NCI-H1092 treated with DMSO at 0.1 percent for 48 hours (cell line): ENCODE measurements at places on chromosomes 12 and 14.

DNA sequence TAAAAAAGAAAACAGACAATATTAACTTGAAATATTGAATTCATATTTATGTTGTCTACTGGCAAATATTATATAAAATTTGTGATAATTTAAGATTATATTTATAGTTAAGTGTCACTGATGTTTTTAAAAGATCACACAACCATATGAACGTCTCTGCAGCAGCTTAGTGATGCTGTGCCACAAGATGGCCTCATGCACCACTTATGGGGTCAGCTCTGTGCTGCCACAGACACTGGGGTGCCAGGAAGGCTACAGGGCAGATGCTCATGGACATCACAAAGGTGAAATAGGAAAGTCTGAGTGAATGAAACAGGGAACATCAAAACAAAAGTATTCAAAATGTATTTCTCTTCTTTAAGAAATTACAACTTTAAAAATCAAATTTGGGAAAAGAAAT lies 13.1 kb downstream of the ATXN3 start:
- peak; percentile 10 for DNase-seq

DNA sequence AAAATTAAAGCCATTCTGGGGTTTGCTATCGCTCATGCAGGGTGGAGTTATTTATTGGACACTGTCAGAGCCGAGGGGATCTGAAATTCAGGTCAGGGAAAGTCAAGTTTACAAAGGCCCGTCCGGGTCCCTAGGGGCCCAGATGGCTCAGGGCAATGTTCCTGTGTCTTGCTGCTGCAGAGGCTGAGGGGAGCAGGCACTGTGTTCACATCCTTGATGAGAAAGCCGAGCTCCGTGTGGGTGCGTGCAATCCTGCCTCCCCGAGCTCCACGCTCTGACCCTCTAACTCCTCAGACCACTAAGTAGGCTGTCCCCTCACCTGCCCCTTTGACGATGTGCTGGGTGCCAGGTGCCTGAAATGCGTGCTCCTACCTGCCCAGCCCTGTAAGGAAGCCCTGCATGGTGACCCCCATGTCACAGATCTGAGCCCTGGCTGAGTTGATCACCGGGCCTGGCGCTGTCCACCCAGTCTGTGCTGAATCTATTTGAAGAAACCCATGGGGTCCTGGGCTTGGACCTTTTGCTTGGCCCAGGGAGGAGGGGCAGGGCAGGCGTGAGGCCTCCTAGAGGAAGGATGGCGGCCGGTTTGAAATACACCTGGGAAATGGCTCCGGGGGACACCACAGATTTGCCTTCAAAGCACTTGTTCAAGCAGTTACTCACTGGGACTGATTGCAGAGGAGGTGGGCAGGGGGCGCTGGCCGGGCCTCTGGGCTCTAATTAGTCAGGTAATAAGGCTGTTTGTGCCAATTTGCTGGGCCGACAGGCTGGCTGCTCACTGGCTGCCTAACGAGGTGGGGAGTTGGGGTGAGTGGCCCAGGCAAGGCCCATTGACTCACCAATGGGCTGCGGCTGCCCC lies 204.3 kb downstream of the KIF26A start:
- no peak for DNase-seq

GRCh38 chr14:96191353-96191752 lies 13.3 kb upstream of the BDKRB2 start:
- DNase-seq: no peak

GRCh38 chr14:68945585-68946488 lies 33.3 kb downstream of the ACTN1 start:
- no peak for DNase-seq

GRCh38 chr12:23694920-23695319 lies 254.6 kb downstream of the SOX5 start:
- DNase-seq: no peak
